ENCODE measurements at places on chromosomes 2 and 18. TPM values are rescaled to one million over a fixed set of nuclear protein-coding genes. Genes with fewer than 3 reads are reported as not detected.

DNA sequence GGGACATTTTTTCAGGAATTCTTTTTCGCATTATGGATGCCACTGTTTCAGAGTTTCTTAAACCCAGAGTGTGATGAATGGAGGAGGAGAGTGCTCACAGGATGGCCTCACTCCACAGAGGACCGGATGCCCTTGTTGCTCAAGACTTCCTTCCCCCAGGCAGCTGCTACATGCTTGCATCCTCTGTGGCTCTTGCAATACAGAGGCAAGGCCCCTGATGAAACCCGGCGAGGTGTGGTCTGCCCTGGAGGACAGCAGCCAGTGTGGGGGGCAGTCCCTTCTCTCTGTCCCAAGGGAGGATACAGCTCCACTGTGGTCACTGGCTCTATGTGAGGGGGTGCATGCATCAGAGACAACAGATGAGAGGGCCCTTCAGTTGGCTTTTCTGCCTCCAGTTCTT is 109.6 kb downstream of the SH3RF3 start:
- peak; percentile 71 for DNase-seq

DNA sequence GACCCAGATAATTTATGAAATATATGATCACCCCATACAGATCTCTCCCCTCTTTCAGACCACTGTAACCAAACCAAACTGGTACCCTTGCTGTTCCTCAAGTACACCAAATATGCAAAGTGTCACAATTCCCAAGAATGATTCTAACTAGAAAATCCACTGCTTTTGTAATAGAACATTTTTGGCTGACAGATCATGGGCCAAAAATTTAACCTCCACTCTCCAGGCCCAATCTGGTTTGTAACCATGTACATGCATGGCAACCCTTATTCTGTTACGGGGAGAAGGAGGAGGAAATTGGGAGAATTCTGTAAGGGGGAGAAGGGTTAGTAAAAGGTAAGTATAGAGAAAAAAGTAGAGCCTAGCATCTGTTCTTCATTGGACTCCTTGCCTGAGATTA is 62.0 kb downstream of the IKZF2 start:
- DNase-seq, result no peak

- no peak for DNase-seq
Measured at GRCh38 chr2:242047963-242048362, 178.4 kb downstream of the RTP5 start.

DNA sequence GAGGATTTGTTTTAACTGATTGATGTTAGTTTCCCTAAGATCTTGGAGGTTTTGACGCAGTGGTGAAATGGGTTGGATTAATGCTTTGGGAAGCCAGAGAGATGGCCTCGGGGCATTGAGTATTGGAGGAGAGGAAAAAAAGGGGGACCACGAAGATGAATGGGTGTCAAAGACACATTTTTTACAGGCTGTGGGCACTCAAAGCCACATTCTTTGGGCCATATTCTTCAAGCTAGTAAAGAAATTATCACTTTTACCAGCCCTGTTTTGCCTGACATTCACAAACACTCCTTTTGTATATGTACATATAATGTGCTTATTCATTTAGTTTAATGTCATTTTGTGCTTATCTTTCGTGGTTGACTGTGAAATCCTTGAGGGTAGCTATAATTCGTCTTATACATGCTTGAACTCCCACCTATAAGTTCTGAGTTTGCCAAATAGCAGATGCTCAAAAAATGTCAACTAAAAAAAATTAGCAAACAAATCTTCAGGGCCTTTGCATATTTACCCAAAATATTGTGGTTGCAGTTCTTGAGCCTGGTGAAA is 146.3 kb downstream of the ARL6IP6 start:
- DNase-seq, result peak; percentile 22

DNA sequence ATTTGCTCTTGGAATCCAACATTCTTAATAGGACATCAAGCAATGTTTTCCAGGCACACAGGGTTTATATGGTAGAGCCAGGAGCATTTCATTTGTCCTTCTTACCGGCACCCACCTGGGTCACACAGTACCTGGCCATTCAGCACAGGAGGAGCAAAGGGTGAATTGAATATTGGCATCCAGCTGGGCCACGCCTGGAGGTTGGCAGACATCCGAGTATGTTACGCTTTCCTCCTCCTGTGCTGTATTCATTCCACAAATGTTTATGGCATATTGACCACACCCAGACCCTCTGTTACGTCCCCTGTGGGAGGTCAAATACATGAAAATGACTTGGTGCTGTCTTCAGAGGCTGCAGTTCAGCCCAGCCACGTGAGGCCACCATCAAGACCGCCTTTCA is 206.2 kb downstream of the RTP5 start:
- no peak for DNase-seq

- DNase-seq, result peak; percentile 34
Measured at GRCh38 chr2:8636721-8637636, 44.9 kb upstream of the ID2 start.

Gene CD8A
- not detected for total RNA-seq
